ENCODE measurements at places on chromosomes 4 and X. TPM values are rescaled to one million over a fixed set of nuclear protein-coding genes. Genes with fewer than 3 reads are reported as not detected.

GRCh38 chrX:84046403-84046984 is 141.5 kb downstream of the RPS6KA6 start:
- no peak for DNase-seq

The SLC9B1 gene
- 0.28 TPM for total RNA-seq

The FDCSP gene
- total RNA-seq: not detected

GRCh38 chr4:135605076-135605475 is 1403.5 kb upstream of the PABPC4L start:
- no peak for DNase-seq

DNA sequence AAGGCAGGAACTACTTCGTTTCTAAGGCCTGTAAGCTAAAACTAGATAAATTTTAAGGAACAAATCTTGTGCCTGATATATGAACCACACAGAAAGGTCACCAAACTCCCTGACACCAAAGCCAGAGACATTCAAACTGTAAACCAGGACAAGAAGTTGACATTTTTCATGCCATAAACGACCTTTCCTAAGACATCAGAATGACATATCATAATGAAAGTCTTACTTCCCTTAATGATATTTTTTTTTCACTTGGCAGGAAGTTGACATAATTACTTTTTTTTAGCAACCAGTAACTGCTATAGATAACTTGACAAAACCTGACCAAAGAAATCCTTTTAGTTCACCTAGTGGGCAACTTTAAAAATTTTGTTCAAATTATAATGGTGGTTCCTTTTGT is 231.5 kb upstream of the AGTR2 start:
- DNase-seq: no peak

The SULT1B1 gene
- total RNA-seq: 0.37 TPM

The WDR44 gene
- 4.4 TPM for total RNA-seq

GRCh38 chr4:65893957-65894755 is 223.9 kb upstream of the EPHA5 start:
- no peak for DNase-seq

- no peak for DNase-seq
These were observed 245.0 kb upstream of the IGFBP7 start for GRCh38 chr4:57355101-57355665.

- no peak for DNase-seq
These were observed 13.8 kb downstream of the RAB28 start for GRCh38 chr4:13470379-13470778.

The COL25A1 gene
- 0.34 TPM for total RNA-seq

GRCh38 chrX:42846741-42847140 is 68.8 kb upstream of the PPP1R2C start:
- no peak for DNase-seq

The GAGE1 gene
- total RNA-seq: not detected

The SORCS2 gene
- total RNA-seq: 0.98 TPM

The SYTL4 gene
- 3.2 TPM for total RNA-seq

DNA sequence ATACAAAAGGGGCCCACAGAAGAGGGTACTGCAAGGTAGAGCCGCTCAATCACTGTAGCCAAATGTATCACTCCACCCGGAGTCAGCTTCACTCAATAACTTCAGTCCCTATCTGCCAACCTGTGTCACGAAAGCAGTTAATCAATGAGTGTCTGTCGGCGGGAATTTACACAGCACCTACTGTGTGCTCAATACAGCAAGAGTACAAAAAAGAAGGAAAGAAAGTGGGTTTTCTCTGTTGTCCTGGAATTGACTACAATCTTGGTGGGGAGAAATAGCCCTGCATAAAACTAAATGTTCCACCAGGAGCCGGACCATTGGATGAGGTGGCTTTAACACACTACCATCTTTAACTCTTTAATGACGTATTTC is 780 bp upstream of the NKRF start:
- no peak for DNase-seq

DNA sequence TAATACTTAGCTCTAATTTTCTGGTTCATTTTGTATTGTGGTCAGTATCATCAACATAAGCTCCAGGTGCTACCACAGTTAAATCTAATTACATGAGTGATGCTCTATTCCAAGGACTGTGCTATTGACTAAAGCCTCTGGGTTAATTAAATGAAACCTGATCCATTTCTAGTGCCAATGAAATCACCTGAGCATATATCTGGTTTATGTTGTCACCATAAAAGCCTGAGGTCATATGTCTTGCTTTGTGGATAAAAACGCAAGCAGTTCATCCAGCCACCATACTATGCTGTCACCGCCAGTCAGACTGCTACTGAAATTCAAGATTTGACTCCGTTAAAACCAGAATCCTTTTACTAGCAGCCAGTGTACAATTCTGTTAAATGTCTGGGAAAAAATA is 64.2 kb upstream of the ZNF518B start:
- DNase-seq: no peak

DNA sequence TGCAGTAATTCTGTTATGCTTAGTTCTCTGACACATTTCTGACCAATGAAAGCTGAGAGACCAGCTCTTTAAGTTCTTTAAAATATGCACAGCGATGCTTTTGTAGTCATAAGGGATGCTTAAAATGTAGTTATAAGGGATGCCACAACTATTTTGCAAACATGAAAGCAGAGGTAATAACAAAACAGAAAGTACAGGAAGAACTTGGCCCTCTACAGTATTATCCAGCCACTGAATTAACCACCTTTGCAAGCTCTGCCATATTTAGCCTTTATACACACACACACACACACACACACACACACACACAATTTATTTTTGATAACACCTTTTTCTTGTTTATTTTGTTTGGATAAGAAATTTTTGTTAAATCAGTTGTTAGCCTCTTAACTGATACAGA is 590.0 kb downstream of the FAT4 start:
- DNase-seq: no peak

- DNase-seq: peak; percentile 25
These were observed at the start of gene ERVMER34-1 for GRCh38 chr4:52750819-52751486. Gene ERVMER34-1 (minus strand): TSS chr4:52751425. CDS start chr4:52745520, 5,905 bp downstream.

DNA sequence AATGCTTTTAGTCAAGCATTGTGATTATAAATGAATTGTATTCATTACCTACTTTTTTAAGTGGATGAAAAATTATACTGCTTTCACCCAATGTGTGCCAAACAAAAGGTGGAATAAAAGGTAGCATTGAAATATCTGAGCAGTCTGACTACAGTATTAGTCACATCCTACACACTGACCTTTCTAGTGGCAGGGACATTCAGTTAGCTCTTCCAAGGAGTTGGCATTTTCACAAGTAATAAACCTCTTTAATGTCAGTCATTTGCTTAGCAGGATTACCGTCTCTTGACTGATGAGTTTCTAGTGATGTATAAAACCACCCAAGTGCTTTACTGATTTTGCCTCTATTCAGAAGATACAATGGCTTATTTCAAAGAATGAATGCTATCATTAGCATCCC is 687.9 kb downstream of the ARAP2 start:
- DNase-seq: no peak

GRCh38 chr4:91340822-91341221 is 962.9 kb upstream of the GRID2 start:
- DNase-seq: no peak

The CFAP47 gene
- 0.04 TPM for total RNA-seq

DNA sequence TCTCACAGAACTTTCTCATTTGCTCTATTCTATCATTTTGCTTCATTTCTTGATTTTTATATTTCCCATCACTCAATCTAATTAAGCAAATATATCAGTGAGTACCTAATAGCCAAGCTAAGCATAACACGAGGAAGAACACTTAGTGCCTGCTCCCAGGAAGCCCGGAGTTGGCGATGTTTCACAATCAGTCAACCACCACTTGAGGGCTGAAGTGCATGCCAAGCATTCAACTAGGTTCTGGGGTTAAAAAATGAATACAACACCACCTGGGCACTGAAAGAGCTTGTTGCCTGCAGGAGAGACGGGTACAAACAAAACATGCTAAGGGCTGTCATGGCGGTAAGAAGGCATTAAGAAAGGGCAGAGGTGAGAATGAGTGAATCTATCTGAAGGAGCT is 47.5 kb downstream of the UCHL1 start:
- DNase-seq: no peak

The MAML3 gene
- total RNA-seq: 6.7 TPM

DNA sequence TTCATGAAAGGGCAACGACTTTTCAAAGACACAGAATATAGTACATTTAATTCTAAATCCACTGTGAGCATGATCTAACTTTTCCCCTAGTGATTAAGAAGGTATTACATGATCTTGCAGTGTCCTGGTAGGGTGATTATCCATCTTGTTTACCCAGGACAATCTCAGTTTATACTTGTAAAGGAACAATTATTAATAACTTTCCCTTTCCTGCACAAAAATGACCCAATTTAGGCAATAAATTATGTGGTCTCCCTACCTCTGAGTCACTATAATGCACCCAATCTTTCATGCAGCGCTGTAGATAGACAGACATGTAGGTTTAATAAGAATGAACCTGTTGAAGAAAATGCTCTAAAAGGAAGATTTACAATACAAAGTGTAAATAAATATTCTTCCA is 22.7 kb downstream of the UNC5C start:
- DNase-seq: no peak

The ITIH6 gene
- not detected for total RNA-seq

The AKAP14 gene
- total RNA-seq: not detected

The PCGF3 gene
- 13.4 TPM for total RNA-seq

DNA sequence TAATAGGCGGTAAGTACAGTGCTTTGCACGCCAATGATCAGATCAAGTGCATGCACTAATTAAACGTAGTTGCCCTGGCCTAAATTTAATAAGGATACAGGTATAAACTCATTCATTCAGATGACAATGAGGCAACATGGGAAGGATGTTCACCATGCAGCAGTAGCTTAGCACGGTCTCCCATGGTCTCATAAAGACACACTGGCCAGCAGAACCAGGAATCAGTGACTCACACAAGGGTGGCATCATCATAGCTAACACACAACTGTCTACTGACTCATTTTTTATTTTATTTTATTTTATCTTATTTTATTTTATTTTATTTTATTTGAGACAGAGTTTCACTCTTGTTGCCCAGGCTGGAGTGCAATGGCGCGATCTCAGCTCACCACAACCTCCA is 42.7 kb downstream of the TMEM156 start:
- DNase-seq: no peak

GRCh38 chrX:93874554-93874953 is 200.5 kb downstream of the FAM133A start:
- no peak for DNase-seq

GRCh38 chrX:44733931-44734330 is 109.9 kb upstream of the DUSP21 start:
- no peak for DNase-seq

The RHOH gene
- 1.8 TPM for total RNA-seq

The ZNF185 gene
- 3.6 TPM for total RNA-seq

DNA sequence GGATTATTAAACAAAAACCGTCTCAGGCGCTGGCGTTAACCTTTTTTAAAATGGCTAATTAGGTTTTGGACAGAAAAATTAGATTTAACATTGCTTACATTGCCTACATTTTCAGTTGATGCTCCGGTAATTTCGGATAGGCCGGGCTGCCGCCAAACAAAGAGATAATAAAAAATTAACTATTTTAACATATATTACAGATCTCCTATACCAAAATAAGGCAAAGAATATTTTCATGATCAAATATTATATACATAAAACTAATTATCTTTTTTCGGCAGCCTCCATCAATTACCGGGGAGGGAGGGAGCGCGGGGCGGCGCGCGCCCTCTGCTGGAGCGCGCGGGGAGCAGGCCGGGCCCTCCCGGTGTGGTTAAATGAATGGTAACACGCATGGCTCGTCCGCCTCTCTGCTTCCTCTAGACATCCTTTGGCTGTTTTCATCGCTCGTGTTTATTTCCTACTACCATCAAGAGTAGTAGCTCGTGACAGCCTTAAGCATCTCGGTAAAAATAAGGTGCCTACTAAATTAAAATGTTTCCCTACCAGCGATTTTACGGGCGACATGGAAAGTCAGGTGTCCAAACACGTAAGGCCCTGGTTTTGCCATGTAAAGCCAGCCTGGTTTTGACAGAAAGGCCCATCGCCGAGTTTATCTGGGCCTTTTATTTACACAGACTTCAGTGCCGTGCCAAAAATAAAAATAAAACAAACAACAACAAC is 52.4 kb upstream of the TMEM33 start:
- no peak for DNase-seq

The JCHAIN gene
- 2.5 TPM for total RNA-seq

DNA sequence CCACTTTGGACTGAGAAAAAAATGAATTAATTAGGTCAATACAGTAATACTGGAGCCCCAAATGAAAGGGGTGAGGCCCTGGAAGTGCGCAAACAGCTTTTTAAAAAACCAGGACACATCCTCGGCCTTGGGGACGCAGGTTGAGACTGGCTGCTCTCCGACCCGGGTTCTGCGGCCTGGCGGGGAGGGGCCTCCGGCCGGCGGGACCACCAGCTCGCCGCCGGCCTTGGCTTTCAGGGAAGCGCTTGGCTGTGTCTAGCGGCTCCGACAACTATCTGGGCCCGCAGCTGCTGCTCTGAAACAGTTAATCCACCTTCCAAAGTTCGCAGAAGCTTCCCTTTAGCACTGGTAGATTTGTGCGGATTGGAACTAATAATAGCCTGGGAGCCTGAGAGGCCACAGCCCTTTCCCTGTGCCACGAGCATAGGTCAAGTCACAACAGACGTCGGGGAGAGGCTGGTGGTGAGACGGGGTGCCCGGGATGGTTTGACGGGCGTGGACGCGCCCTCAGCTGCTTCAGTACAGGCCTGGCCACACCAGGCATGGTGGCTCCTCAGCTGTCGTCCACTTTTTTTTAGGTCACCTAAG is 1.1 kb upstream of the SEL1L3 start:
- no peak for DNase-seq

The GUCY1A1 gene
- total RNA-seq: 12.3 TPM

The AMMECR1 gene
- total RNA-seq: 1.7 TPM

GRCh38 chrX:318739-319578 is at the start of gene GTPBP6:
Gene GTPBP6 (minus strand): TSS chrX:318796. CDS start chrX:318787, 9 bp downstream.
- peak; percentile 100 for DNase-seq
